ENCODE measurements at places on chromosomes 5 and 9. TPM values are rescaled to one million over a fixed set of nuclear protein-coding genes. Genes with fewer than 3 reads are reported as not detected.
A peak's percentile ranks its signal among the peaks of the same experiment; 100 is the strongest.

DNA sequence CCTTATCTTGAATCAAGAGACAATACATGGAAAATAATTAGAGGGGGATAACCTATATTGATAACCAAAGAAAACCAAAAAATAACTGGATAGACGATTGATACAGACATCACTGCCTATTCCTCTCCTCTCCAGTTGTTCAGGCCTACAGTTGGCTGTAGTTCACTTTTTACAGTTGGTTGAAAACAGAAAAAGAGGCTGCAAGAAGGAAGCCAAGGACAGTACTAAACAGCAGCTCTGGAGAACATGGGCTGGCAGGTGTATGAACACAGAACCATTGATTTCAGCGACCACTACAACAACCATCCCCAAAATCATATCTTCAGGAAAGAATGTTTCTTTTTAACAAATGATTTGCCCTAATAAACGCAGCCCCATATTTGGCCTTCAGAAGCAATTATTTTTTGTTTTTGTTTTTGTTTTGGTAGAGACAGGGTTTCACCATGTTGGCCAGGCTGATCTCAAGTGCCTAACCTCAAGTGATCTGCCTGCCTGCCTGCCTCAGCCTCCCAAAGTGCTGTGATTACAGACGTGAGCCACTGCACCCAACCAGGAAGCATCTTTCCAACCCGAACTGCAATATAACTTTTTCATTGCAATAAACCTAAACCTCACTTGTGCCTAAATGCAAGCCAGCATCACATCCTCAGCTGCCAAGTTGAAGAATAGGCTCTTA, 64.3 kb downstream of the MLLT3 start:
- DNase-seq = no peak
- H3K27ac ChIP-seq = peak overlapping the region; percentile 77
- H3K4me1 ChIP-seq = peaks cover 84% of the 10 kb centered on the region
- peak overlapping the region; percentile 11 for H3K4me3 ChIP-seq
- H3K36me3 ChIP-seq = peaks cover 5% of the 10 kb centered on the region

DNA sequence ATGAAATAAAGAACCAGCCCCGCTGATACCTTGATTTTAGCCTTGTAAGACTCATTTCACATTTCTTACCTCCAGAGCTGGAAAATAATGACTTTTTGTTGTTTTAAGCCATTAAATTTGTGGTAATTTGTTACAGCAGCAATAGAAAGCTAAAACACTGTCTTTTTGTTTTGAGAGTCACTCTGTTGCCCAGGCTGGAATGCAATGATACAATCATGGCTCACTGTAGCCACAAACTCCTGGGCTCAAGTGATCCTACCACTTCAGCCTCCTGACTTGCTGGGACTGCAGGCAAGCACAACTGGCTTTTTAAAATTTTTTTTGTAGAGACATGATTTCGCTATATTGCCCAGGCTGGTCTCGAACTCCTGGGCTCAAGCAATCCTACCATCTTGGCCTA, 34.7 kb upstream of the MYO10 start:
- no peak overlapping the region for H3K27ac ChIP-seq
- H3K27me3 ChIP-seq = no peaks in the 10 kb centered on the region
- no peaks in the 10 kb centered on the region for H3K4me1 ChIP-seq
- DNase-seq = no peak

Gene MAMDC4
- total RNA-seq = 13.4 TPM

DNA sequence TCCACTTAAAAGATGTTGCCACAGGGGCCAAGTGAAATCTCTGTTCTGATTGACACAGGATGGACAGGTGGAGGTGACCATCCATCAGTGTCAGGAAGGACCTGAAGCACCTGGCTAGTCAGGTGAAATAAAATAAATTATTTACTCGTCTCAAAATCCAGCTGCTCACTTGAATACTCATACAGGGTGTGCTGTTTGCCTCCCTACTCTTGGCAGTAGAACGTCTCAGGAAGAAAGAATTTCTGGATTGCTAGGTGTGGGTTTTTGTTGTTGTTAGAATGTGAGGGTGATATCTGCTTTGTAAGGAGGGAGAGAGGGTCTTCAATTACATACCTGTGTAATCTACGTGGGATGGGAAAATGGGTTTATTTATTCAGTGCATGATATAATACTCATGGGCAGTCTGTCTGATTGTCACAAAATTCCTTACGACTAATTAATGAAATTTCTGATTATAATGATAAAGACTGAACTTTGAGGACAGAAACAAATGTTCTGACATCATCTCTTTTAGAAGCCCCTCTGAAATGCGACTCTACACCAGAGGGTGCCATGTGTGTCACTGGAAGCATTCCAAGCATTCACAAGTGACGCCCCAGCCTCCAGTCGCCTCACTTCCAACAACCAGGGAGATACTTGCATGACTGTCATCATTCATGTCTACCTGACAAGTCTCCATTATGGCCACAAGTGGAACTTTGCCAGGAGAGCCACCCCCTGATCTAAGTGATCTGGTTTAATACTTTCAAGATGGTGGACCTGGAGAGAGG, 218.4 kb downstream of the GAPVD1 start:
- no peak for DNase-seq
- no peaks in the 10 kb centered on the region for H3K4me1 ChIP-seq
- H3K4me3 ChIP-seq = no peak overlapping the region
- peaks cover 8% of the 10 kb centered on the region for H3K36me3 ChIP-seq
